GOT3 (cell line): ENCODE measurements at places on chromosomes 6 and 20.

DNA sequence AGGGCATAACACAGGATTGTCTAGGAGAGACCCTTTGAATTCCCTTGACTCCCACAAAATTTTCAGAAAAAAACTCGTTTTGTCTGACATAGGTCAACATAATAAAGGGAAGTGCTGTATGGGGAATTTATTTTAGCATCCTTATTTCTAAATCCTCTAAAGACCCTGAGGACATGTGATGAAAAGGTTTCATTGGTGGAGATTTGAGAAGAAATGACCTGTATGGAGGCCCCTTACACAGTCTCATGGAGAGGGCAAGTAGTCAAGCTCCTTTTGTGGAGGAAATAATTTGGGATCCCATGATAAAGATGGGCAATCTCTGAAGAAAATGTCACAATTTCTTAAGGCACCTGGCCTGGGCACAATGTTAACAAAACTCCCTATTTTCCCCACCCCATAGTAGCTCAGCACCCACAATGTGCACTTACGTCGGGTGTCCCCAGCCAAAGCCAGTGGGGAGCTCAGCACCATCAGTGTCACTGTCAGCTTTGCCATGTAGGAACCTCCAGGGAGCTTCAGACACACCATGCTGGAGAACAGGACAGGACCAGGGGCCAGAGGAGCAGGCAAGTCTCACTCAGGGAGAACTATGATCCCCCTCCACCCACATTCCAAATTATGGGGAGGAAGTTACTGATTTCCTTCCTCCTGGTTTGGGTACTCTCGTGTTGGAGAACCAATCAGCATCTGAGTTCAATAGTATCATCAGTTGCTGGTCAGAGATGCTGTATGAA lies at the start of gene HLA-DRB5:
Gene HLA-DRB5, minus strand, starts transcription at position 591 of the 734 bp plus-strand sequence. Its CDS starts 63 bp downstream, at position 528.
- DNase-seq, result no peak

- DNase-seq, result no peak
Observed at GRCh38 chr6:121835662-121836061, 400.2 kb downstream of the GJA1 start.

GRCh38 chr20:58233881-58234528 lies 5.6 kb upstream of the ANKRD60 start:
- DNase-seq, result no peak

DNA sequence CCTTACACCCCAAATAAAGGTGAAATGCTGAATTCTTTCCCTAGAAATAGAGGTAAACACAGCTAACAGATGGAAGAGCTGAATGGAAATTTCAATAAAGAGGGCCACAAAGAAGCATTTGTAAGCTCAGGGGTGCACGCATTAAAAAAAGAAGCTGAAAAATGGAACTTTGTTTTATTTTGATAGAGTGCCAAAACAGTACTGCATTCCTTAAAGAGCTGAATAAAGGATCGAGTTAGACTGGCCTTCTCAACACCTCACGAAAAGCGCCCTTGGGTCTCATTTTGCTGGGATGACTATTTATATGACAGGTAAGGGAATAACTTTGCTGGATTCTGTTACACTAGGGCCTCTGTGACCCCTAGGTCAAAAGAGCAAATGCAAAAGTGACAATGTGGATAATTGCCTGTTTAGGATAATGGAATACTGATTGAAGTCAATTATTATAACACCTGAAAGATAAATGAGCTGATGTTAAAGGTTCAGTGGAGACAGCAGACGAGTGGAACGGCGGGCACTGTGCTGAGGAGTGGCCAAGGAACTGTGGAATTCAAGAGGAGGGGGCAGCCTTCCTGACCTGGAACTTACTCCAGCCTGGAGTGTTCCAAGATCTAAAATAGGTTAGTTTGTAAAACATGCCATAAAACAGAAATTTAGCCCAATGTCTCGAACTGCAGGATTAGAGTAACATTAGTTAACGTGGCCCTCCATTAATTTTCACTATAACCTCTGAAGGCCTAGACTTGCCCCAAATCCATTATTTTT lies 168.4 kb downstream of the FOXC1 start:
- DNase-seq, result no peak

DNA sequence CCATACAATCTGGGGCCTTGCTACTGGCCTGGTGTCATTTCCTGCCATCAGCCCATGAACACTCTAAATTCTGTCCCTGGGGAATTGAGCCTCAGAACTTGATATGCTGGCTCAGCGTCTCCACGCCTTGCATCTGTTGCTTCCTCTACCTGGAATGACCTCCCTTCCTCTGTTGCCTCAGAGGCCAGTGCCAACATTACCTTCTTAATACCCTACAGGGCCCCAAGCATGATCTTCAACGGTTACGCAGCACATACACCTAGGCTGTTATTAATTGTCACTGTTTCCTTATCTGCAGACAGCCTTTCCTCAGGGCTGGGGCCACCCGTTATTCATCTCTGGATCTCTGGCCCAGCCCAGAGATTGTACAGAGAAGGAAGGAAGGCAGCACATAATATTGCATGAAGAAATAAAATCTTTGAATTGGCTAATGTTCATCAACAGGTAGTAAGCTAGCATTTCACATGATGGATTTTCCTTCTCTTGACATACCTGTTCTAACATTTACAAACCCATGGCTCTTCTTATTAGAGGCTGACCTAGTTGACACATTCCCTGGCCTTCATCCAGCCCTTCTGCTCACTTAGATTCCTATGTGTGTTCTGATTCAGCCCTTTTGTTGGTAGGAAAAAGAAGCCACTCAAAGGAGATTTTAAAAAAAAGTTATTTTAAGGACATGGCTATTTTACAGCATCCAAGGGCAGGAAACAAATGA lies 8.4 kb upstream of the RNF182 start:
- DNase-seq, result no peak

DNA sequence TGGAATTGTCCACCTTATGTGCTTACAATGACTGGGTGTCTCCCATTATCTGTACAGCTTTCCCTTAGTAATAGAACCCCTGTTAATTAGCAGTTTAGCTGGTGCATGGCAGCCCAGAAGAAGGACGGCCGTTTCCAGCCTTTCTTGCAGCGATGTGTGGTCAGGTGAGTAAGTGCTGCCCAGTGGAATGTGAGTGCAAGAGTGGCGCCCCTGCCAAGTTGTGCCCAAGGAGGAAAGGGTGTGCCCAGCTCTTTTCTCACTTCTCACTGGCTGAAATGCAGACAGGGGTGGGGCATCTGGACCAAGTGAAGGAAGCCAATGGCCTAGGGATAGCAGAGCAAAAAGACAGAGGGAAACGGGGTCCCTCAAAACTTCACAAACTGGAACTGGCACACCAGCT lies 296.8 kb downstream of the PREX1 start:
- no peak for DNase-seq

- no peak for DNase-seq
Observed at GRCh38 chr6:7108964-7109836, 1.4 kb downstream of the RREB1 start.

DNA sequence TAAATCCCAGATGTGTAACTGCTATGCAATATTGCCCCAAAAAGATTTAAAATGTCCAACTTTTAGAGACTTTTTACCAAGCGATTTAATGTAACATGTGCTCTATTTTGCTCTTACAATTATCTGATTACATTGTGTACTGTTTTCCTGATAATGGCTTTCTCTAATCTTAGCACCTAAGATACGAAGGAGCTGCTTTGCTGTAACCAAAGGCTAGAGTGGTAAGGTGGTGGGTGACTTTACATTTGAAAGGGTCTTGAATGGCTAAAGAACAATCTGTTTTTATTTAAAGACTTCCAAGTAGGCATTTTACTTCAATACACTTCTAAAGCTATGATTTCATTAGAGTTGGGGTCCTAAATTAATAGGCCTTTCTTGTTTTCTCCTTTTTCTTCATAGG lies 1201.6 kb upstream of the MAP3K7 start:
- DNase-seq, result no peak

GRCh38 chr6:56520218-56520617 lies 122.5 kb downstream of the DST start:
- DNase-seq, result no peak

- no peak for DNase-seq
Observed at GRCh38 chr6:39218868-39219567, 10.3 kb downstream of the KCNK5 start.

GRCh38 chr6:166721576-166721975 lies 94.5 kb upstream of the RPS6KA2 start:
- DNase-seq, result no peak

DNA sequence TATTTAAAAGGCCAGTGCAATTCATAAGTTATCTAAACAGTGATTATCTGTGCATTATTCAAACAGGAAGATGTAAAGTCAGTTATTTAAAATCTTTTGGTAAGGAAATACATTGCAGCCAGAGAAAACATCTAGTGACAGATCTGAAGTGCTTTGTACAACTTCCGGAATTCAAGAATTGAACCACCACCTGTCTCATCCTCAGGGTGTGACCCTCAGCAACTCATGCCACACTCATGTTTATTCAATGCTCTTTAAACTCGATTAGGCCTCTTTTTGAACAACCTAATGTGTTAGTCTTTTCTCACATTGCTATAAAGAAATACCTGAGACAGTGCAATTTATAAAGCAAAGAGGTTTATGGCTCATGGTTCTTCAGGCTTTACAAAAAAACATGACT lies 62.6 kb upstream of the GGTLC1 start:
- DNase-seq, result no peak

- DNase-seq, result no peak
Observed at GRCh38 chr20:10508468-10509251, 73.6 kb downstream of the SLX4IP start.

GRCh38 chr20:58329711-58330110 lies 20.2 kb downstream of the RAB22A start:
- DNase-seq, result no peak

DNA sequence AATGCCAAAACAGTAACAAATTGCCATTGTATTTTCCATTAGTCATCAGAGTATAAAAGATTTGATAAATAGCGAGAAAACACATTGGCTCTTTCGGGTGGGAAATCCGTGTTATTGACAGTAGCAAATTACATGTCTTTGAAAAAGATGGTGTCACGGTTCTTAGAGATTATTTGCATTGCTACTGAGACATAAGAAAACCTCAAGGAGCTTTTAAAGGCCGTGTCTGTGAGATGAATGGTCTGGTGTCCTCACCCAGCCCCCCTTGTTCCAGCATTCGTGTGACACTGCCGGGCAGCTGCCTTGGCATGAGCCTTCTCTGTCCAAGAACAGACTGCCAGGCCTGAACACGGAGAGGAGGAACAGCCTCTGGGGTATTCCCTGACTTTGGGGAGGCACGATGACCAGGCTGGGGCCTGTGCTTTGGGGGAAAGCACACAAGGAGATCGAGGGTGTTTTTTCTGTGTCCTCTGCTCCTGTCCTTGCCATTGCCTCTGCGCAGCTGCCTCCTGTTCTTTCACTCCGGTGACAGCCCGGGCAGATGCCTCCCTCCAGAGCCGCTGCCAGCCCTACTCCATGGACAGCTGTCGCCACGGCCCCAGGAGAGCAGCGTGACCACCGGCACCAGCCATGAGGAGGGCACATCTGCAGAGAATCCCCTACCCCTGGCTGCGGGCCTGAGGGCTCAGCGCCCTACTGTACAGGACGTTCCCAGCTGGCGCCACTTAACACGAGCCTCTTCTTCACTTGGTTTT lies 167.7 kb upstream of the CDYL start:
- DNase-seq, result no peak

DNA sequence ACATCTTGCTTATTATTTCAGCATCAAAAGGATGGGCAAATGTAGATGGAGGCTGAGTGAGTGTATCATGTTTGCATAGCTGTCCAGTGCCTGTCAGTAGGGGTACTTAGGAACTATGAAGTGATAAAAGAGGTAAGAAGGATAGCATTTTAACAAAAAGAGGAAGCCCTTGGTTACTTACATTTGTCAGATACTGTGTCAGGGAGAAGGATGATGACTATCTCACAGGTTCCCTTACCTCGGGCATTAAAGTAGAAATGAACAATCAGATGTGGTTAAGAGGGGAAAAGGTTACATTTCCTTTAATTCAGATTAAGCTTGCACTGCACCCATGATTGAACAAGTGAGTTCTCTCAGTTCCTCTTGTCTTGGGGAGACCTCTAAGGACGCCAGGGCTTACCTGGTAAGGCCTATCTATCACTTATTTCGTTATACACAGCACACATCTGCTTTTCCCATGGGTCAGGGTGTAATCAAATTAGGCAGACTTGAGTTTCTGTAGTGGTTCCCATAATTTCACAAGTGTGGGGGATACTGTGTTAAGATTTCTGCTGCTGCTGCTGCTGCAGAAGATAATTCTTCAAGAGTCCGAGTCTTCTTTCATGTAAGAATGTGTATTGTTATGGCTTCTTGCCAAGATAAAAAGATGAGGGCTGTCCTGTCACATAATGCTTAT lies 4.5 kb downstream of the FOXO3 start:
- no peak for DNase-seq

DNA sequence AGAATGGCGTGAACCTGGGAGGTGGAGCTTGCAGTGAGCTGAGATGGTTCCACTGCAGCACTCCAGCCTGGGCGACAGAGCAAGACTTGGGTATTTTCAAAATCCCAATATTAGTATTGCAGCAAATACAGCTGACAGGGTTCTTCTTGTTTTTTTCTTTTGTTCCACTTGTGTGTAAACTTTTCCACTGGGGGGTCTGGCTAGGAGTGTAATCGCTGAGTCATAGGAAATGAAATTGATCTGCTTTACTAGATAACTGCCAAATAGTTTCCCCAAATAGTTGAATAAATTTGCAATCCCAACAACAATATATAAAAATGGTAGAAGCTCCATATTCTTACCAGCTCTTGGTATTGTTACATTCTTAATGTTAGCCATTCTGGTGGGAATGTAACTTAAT lies 526.0 kb upstream of the SOX4 start:
- no peak for DNase-seq

GRCh38 chr20:62367136-62367632 lies at the start of gene LAMA5:
Gene LAMA5 (minus strand): TSS chr20:62367312. CDS start chr20:62367245, 67 bp downstream.
- DNase-seq, result no peak

- no peak for DNase-seq
Observed at GRCh38 chr6:106134087-106134770, 48.1 kb downstream of the PRDM1 start.

DNA sequence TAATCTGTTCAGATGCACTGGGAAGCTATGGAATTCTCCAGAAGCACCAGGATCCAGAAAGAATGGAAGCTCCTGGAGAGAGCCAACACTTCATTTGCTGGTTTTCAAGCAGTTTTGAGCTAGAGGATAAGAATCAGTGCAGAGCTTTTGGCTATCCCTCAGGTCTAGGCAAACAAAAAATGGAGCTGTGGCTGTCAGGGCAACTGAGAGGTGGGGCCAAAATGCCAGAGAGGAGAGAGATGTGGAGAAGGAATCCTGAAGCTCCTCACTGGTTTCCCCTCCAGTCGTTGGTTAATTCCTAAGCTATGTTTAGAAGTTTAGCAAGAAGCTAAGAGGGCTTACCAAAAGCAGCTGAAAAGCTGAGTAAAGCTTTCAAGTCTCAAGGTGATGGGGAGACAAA lies 294.2 kb upstream of the JARID2 start:
- DNase-seq, result no peak
